Astrocyte of the hippocampus (primary cell): ENCODE measurements at places on chromosomes 5 and 9.
A peak's percentile ranks its signal among the peaks of the same experiment; 100 is the strongest.

DNA sequence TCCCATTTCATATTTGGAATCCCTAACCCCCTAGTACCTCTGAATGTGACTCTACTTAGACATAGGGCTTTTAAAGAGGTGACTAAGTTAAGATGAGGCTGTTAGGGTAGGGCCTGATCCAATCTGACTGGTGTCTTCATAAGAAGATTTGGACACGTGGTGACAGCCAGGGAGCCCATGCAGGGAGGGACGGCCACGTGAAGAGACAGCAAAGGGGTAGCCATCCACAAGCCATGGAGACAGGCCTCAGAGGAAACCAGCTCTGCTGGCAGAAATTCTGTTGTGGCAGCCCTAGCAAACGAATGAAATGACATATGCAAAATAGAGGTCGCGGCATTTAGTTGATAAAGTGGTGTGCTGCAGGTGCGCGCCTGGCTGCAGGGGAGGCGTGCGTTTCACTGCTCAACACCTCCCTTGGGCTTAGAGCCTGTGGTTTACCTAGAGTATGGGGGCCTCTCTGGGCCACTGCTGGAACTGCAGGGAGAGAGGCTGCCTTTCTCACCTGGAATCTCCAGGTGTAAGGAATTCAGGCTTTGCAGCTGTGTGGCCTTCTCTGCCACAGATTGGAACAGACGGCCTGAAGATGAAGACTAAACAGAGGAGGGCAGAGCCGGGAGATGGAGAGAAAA lies 7.1 kb upstream of the AFAP1L1 start:
- no peak for DNase-seq

DNA sequence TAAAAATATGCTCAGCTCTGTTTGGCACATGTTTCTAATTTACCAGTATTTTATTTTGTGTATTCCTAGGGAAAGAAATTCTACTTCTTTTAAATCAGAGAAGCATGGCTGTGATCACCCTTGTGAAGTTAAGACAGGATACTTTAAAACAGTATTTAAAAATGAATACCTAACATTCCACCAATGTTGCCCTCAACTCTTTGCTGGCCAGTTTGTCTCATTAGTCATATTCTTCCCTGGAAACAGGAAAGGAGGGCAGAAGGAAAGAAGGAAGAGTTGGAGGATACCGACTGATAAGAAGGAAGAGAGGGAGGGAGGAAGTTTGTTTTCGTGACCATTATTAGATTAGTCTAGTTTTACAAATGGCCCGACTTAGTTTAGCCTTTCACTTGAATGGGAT lies 137.4 kb downstream of the PLK2 start:
- DNase-seq = peak; percentile 70

- DNase-seq = peak; percentile 50
Measured at GRCh38 chr5:150644058-150644457, 3.6 kb downstream of the SYNPO start.

GRCh38 chr9:75027187-75028107 lies 646 bp downstream of the CARNMT1 start:
- no peak for DNase-seq

GRCh38 chr9:97963232-97963631 lies 19.9 kb upstream of the ANP32B start:
- no peak for DNase-seq

GRCh38 chr9:128026773-128027541 lies 40.2 kb downstream of the NAIF1 start:
- DNase-seq = no peak

GRCh38 chr5:141874262-141874964 lies 3.8 kb downstream of the PCDH1 start:
- DNase-seq = no peak

DNA sequence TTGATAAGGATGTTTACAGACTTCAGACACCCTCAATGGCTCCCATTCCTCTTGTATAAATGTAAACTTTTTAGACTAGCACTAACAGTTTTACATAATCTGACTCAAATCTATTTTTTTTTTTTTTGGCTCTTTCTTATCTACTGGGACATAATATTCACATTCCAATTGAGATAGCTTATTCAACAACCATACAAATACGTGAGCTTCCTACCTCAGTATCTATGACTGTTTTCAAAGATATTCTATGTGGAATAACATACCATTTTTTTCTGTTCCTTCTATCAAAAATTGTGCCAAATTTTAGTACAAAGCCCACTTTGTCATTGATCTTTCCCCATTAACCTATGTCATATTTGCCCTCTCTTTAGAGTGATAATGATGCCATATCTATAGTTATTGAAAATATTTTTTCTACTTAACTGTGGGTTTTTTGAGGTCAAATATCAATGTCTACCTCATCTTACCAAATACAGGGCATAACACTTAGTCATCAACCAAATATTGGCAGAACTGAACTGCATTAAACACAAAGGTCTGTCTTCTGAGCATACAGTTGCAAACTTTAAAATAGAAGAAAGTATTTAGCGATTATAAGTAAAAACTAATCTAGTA lies 482.6 kb downstream of the PTPRD start:
- peak; percentile 7 for DNase-seq

DNA sequence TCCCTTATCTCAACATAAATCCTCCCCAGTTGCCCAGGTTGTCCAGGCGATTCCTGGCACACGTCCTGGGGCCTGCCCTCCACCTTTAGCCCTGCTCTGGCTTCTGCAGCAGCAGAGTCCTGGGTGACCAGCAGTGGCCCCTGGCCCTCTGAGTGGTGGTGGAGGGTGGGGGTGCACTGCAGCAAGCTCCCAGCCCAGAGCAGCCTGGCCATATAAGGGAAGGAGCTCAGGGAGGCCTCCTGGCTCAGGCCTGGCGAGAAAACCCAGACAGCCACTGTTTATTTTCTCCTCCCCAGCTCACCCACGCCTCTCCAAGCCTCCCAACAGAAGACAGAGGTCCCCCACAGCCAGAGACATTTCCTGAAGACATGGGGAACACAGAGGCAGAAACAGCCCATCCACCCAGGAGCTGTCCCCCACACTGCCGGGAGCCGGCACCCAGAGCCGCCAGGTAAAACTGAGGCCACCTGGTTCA lies 44.7 kb upstream of the IL17B start:
- peak; percentile 78 for DNase-seq

DNA sequence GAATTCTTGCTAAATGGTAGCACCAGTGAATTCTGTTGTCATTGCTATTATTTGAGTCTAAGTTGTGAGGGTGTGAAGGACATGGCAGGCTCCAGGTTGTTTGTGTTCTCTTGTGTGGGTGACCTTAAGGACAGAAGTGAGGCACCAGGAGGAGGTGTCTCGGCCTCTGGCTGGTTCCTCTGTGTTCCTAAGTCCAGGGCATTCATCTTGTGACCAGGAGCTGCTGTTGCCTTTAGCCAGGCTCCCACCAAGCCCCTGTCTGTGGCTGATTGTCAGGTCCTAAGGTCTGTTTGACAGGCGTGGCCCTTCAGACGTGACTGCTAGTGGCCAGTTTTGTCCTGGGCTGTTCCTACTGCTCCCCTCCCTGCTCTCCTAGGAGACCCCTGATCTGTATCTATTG lies 89.4 kb downstream of the ANGPTL2 start:
- no peak for DNase-seq

- peak; percentile 77 for DNase-seq
Measured at GRCh38 chr9:127214421-127215267, 49.9 kb upstream of the GARNL3 start.

- peak; percentile 24 for DNase-seq
Measured at GRCh38 chr5:35117967-35118366, 70.2 kb upstream of the AGXT2 start.

- no peak for DNase-seq
Measured at GRCh38 chr5:41851116-41851515, 19.1 kb downstream of the OXCT1 start.
